ENCODE measurements at places on chromosomes 13 and 19. TPM values are rescaled to one million over a fixed set of nuclear protein-coding genes. Genes with fewer than 3 reads are reported as not detected.
A peak's percentile ranks its signal among the peaks of the same experiment; 100 is the strongest.

GRCh38 chr13:80473695-80474094, 132.8 kb upstream of the SPRY2 start:
- no peak for DNase-seq

DNA sequence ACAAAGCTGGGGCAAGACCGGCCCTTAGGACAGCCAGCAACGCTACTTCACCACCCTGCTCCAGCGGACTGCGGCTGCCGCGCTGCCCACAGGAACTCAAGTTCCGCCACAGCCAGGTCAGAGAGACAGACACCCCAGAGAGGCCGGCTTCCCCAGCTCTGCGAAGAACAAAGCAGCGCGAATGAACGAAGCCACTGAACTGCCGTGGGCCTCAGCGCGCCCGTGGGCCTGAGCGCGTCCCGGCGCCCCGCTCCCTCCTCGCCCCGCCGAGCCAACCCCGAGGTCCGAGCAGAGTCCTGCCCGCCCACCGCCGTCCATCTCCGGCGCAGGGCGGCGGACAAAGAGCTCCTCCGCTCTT, 158.4 kb downstream of the RNF17 start:
- no peak for DNase-seq

DNA sequence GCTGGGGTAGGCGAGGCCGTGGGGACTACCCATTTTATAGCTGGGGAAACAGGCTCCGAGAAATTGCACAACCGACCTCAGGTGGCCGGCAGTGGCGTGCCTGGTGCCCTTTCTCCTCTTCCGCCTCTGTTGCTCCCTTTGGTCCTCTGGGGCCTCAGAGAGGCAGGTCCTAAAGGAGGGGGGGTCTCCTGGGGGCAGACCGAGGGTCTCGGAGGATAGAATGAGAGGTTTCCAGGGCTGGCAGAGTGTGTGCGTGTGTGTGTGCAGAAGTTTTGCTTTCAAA, 11.3 kb downstream of the STX10 start:
- no peak for DNase-seq

DNA sequence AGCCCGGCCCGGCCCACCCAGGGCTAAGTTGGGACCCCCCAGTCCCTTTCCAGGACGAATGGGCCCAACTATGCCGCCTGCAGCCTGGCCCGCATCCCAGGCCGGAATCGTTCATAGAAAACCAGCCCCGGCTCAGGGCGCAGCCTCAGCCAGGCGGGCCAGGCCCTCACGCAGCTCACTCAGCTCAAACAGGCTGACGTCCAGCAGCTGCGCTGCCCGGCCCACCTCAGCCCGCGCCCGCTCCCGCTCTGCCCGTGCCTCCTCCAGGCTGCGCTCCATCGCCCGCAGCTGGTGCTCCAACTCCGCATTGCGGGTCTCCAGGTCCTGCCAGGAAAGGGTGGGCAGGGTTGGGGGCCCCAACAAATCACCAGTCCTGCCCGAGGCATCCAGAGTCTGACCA, 9.8 kb downstream of the DDX49 start:
- no peak for DNase-seq

DNA sequence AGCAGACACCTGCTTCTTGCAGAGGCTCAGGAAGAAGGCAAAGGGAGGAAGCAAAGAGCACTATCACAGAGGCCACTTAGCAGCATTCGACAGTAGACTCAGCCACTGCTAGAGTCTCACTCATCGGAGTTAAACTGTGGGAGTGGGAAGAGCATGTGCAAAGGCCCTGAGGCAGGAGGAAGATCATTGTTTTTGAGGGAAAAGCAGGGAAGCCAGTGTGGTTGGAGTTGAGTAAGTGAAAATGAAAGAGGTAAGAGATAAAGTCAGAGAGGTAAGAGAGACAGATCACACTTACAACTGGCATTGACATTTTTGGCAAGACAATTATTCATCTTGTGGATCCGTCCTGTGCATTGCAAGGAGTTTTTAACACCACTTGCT, 41.1 kb upstream of the CEACAM20 start:
- no peak for DNase-seq

GRCh38 chr19:5341448-5341820, 822 bp upstream of the PTPRS start:
- DNase-seq: no peak

- DNase-seq: no peak
Measured at GRCh38 chr19:10228920-10229319, 2.2 kb downstream of the S1PR2 start.

DNA sequence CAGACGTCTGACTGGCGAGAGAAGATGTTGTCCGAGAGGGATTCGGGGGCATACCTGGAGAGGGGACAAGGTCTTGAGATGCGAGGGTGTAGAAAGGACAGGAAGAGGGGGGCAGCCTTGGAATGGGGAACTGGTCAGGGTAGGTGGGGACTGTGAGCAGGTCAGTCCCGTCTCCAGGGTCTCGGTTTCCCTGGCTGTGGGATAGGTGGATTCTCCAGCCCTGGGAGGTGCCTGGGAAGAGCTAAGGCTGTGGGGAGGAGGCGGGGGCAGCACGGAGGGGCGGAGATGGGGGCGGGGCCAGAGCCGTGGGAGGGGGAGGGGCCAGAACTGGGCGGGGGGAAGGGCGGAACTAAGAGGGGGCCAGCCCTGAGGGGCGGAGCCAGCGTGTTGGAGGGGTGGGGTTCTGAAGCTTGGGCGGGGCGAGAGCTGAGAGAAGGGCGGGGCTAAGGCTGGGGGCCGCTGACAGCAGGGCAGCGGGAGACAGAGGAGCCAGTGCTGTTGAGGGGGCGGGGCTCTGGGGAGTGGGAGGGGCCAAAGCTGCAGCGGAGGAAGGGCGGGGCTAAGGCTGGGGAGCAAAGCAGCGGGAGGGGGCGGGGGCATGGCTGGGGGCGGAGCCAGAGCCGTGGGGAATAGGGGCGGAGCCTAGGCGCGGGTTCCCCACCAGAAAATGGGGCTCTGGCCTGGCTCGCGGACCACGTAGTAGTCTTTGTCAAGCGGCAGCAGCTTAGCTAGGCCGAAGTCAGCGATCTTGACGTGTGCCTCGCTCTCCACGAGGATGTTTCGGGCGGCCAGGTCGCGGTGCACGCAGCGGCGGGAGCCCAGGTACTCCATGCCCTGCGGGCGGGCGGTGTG, 9.5 kb upstream of the INSL3 start:
- DNase-seq: no peak

DNA sequence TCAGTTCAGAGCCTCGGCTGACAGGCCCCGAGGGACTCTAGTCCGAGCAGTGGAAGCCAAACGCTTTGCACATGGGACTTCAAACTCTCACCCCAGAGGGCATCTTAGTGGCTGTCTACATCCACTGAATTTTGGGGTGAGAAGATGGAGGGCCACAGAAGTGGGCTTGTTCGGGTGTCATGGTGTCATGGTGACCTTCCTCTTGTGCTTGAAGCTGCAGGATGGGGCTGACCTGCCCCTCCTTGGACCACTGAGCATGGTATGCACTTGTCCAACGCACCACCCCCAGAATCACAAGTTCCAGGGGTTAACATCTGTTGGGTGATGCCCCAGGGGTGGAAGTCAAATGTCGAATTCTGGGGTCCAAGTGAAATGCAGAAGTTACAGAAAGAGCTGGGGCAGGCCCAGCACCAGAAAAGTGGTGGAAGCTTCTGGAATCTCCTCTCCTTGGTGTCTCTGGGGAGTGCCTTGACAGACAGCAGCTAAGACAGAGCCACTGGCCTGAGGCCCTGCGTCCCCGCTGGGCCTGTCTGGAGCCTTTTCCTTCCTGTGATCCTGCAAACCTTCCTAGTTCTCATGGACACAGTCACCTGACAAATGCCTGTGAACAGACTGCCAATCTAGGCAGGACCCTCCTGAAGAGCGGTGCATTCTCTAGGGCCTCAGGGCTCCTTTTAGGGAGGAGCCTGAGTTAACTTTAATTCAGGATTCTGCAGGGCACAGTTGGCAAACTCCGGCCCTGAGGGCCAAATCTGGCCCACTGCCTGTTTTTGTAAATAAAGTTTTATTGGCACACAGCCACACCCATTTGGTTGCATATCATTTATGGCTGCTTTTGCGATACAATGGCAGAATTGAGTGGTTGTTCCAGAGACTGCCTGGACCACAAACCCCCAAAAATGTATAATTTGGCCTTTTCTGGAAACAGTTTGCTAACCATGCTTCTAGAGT, 65.1 kb upstream of the RANBP3 start:
- no peak for DNase-seq

DNA sequence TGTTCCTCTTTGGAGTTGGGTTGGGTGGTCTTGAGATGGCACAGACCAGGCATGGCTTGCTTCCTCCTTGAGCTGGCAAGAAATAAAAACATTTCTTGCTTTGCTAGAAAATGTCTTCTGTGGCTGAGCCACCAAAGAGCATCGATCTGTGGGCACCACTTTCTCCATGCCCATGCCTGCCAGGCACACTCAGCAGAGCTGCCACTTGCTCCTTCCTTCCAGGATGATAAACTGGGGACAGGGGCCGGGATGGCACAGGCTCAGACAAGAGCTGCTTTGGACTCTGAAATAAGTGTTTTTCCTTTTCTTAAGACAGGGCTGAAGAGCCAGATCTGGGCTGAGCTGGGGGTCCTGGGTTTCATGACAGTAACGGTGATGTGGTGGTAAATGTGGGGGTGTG, 32.8 kb downstream of the NFIX start:
- DNase-seq: no peak

DNA sequence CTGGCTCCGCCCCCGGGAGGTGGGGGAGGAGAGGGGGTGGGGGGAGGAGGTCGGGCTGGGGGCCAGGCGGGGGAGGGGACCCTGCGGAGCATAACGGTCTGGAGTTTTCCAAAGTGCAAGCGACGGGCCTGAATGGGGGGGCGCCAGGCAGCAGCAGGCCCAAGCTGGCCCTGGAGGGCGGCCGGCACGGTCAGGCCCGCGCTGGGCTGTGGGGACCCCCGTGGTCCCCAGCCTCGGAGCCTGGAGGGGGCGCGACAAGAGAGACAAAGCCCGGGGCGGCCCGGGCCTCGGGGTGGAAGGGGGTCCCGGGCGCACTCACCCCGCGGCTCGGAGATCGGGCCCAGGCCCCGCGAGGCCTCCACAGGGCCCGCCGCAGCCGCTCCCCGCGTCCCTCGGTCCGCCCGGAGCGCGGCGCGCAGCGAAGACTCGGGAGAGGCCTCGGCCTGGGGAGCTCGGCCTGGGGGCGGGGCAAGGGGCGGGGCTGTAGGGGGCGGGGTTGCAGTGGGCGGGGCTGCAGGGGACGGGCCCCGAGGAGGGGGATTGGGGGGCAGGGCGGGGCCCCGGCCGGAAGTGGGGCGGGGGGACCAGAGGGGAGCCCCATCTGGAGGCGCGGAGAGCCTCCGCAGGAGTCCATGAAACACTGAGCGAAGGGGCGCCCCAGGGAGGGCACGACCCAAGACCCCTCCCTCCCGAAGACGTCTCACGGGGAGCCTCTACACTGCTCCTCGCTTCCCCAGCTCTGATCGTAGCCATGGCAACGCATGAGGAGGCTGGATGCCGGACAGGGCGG, 47.6 kb downstream of the PTPRS start:
- no peak for DNase-seq

DNA sequence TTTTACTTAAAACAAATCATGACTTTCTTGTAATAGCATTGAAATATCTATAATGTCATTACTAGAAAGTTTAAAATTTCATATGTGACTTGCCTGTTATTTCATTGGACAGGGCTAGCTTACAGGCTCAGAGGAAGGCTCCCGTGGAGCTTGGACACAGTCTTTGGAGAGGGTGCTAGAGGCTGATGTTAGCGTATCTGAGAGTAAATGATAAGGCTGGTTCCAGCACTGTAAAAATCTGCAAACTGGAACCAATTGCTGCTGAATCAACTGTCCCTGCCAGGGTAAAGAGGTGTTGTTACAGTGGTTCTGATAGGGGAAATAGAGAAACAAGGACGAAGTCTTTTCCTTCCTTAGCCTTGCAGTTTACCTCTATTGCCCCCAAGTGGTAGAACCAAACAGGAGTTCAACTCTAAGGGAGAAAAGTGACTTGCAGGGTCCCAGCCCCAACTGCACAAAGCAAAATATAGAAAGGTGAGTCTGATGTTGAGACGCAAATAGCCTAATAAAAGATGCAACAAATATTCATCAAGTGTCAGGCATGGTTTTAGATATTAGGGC, 901.7 kb downstream of the DIAPH3 start:
- DNase-seq: no peak

DNA sequence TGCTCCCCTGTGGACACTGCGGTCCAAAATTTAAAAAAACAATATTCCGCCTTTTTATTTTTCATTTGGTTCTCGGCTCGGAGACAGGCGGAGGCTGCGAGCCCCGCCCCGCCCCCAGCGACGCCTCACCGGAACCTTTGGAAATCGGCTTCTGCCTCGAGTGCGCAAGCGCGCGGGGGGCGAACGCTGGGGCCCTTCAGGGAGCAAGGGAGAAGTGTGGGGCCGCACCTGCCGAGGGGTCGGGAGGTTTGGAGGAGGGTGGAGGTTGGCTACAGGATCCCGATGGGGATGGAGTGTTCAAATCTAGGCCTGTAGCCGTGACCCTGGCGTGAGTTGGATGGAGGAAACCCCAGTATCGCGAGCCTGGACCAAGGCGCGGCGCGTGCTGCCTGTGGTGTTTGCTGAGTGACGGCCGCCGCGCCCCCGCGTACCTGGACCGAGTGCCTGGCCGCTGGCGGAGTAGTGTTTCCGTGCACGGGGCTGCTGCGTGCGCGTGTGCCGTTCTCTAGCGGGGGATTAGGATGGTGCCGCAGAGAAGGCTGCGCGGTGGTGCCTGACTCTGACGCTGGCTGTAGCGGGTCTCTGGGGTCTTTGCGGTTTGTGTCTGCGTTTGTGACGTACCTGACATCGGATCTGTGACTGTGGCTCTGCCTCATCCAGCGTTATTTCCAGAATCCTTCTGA, 565 bp upstream of the ZFP30 start:
- peak; percentile 90 for DNase-seq

DNA sequence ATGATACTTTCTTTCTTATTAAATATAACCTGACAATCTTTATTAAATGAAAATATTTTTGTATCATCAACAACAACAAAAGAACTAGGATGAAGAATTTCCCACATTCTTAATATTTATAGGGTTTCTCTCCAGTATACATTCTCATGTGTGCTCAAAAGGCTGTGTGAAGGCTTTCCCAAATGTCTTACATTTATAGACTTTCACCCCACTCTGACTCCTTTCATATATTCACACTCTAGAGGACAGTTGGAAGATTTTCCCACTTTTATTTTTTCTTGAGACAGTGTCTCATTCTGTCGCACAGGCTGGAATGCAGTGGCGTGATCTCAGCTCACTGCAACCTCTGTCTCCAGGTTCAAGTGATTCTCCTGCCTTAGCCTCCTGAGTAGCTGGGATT, 22.4 kb downstream of the ZNF14 start:
- DNase-seq: no peak

GTF3A gene
- total RNA-seq: 235 TPM

IGSF23 gene
- not detected for total RNA-seq

SGCG gene
- 80.5 TPM for total RNA-seq

KHSRP gene
- 87.9 TPM for total RNA-seq

GJB2 gene
- total RNA-seq: 0.46 TPM

RFPL4A gene
- total RNA-seq: not detected

All from Right ventricle myocardium inferior (tissue), 1 donor.